Globus pallidus (tissue), 1 donor: ENCODE measurements at places on chromosomes 2 and 18.

DNA sequence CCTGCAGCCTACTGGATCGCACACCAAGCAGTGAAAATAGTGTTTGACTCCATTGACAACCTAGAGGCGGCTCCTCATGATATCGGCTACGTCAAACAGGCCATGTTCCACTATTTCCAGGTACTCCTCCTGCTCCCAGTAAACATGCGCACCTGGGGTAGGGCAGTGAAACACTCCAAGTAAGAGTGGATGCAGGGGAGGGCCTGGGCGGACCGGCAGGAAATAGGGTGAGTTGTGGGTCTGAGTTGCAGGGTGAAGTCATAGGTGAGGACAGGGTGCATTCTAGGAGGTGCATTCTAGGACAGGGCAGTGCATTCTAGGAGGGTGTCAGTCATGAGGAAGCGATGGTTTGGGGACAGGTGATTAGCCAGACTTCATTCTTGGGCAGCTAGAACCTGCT, 5.0 kb downstream of the NAGK start:
- no peak for DNase-seq

DNA sequence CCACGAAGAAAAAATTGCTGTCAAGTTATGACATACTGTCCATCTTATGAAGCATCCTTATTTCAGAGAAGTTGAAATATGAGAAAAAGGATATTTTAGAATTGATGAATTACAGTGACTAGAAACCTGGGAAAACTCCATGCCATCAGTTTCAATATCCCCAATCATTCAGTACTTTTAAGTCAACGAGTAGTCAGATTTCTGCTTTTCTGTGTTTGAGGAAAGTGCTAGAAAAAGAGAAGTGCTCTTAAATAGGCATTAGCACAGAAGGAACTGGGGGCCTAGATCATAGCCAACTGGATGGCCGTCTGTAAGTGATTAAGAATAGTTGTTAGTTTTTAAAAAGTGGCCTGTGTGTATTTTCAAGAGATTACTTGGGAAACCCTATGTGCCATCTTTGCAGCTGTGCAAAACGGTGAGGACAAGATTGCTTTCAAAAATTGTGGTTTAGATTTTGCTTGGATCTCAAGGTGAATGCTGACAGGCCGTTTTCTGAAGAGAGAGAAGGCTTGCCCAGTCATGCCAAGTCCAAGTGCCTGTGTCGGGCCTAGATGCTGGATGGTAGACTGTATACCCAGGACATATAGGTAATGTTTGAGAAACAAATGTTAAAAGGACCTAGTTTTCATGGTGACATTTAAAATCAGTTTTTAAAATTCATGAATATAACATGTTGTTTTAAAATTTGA, 5.1 kb downstream of the NEDD4L start:
- DNase-seq: no peak

GRCh38 chr2:186103276-186103675, 364.7 kb downstream of the FSIP2 start:
- no peak for DNase-seq

GRCh38 chr2:46146866-46147502, 150.2 kb upstream of the EPAS1 start:
- no peak for DNase-seq

DNA sequence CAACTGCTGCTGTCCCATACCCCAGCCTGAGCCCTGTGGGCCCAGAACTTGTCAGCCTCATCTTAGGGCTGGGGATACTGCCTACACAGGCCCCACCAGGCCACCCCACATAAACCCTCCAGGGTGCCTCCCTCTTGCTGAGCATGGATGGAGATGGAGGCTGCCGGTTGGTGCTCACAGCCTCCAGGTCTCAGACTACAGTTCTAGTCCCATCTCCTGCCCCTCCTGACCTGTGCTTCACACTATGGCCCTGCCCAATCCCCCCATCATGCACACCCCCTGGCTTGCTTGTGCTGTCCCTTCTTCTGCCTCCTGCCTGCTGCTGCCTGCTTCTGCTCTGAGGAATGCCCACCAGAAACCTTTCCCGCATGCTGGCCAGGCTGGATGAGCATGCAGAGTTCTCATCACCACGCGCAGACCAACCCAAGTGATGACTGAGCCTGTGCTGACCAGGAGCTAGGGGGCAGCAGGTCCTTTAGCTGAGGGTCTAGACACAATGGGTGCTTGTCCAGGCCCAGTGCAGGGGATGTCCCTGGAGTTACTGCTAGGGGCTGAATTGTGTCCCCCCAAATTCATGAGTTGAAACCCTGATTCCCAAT, 138.4 kb upstream of the HS6ST1 start:
- no peak for DNase-seq
